ENCODE measurements at places on chromosomes 13 and 19.

GRCh38 chr13:35347679-35348205 is 128.7 kb downstream of the MAB21L1 start:
- no peak for DNase-seq

DNA sequence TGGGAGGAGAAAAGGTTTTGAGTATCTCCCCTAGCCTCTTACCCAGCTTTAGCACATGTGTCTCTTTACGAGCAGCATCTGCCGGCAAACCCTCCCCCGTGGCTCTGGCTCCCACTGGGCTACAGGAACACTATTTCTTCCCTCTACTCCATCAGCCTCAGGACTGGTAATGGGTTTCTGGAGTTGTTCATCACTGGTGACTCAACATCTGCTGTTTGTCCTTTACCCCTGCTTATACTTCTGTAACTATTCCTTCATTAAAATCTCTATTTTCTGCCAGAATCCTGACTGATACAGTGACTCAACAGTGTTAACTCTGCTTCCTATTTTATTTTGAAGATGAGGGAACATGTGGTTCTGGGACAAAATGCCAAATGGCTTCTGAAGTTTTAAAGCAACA is 437.3 kb upstream of the HTR2A start:
- no peak for DNase-seq

- no peak for DNase-seq
Observed at GRCh38 chr13:53920916-53921315, 892.3 kb downstream of the OLFM4 start.

- no peak for DNase-seq
Observed at GRCh38 chr19:1090731-1091543, 4.2 kb downstream of the POLR2E start.

- DNase-seq: no peak
Observed at GRCh38 chr13:49893591-49893990, 42.5 kb downstream of the SPRYD7 start.

GRCh38 chr19:58352760-58353671 is at the start of gene A1BG:
Gene A1BG, minus strand, starts transcription at chr19:58353492. Its CDS starts 55 bp downstream, at chr19:58353437.
- no peak for DNase-seq

GRCh38 chr13:64397701-64398100 is 2832.4 kb downstream of the PCDH9 start:
- DNase-seq: no peak

DNA sequence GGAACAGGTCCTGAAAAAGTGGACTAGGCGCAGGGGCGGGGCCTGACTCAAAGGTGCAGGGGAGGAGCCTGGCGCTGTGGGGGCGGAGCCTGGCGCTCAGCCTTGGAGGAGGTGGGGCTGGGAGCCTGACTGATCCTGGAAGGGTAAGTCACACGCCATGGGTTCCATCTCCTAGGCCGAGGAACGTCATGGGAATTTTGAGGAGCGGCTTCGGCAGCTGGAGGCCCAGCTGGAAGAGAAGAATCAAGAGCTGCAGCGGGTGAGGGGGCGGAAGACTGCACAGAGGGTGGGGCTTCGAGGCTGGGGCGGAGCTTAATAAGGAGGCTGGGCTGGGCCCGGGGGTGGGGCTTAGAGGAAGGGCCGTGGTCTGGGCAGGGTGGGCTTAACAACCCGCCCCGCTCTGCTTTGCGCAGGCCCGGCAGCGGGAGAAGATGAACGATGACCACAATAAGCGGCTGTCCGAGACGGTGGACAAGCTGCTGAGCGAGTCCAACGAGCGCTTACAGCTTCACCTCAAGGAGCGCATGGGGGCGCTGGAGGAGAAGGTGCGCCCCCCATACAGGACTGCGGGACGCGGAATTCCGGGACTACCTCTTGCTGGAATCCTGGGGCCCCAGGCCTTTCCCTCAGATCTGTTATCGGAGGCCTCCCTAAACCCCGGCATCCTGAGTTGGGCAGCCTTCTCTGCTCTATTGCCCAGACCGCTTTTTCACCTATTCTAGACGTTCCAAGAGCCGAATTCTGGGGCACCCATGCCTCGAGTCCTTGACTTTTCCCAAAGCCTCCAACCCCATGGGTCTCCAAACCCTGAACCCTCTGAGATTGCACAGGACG is 14.5 kb downstream of the PPFIA3 start:
- no peak for DNase-seq

DNA sequence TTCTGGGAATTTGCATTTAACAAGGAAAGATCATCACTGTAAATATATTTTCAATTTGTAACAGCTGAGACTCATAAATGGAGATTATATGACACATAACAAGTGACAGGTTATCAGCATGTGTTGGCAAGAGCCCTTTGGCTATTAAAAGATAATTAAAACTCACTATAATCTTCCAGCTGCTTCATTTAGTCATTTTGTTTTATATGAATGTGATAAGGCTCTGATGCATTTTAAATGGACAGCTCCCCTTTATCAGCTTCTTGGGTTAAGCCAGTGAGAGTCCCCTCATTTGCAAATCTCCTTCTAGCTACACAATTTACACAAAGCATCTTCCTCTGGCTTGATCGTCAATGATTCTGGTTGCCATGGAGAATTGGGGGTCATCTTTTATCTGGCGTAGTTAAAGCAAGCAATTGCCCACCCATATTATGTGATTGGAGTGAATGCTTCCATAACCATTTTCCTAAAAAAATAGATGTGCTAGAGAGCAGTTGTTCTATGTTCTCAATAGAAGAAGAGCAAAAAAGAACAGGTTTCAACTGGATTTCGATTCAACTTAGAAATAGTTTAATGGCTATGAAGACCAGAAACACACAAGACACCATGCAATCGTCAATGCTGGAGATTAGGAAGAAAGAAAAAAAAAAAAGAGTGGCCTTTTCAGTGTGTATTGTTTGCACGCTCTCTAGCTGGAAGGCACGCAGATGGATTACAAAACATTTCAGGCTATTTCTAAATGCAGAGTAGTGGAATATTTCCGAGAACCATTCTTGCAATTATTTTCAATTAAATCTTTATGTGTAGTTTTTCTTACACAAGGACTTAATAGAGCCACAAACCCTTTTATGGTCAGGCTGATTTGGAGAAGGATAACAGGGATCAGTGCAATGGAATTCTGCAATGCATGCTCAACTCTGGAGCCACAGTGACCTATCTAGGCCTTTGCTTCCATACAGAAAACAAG is 27.4 kb downstream of the STARD13 start:
- no peak for DNase-seq

DNA sequence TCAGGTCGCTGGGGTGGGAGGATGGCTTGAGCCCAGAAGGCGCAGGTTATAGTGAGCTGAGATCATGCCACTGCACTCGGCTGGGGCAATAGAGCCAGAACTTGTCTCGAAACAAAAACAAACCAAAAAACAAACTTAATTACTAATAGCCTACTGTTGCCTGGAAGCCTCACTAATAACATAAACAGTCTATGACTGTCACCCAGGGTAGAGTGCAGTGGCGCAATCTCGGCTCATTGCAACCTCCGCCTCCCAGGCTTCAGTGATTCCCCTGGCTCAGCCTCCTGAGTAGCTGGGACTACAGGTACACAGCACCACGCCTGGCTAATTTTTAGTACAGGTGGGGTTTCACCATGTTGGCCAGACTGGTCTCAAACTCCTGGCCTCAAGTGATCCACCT is 18.0 kb downstream of the CATSPERD start:
- no peak for DNase-seq

DNA sequence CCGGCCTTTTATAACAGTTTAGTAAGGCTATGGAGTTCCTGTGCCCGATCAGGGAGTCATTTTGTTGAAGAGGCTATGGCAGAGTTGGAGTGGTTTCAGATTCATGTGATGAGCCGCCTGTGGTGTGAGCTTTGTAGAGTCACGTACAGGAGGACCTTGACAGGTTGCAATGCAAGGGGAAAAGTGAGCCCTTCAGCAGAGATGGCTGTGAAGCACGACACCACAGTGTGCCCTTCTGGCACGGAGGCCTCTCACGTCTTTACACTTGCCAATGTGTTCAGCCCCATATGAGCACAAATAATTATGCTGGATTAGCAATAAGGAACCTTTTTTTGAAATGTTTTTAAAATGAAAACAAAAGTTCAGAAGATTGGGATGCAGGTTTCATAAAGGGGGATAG is 499.8 kb downstream of the LIG4 start:
- DNase-seq: no peak

DNA sequence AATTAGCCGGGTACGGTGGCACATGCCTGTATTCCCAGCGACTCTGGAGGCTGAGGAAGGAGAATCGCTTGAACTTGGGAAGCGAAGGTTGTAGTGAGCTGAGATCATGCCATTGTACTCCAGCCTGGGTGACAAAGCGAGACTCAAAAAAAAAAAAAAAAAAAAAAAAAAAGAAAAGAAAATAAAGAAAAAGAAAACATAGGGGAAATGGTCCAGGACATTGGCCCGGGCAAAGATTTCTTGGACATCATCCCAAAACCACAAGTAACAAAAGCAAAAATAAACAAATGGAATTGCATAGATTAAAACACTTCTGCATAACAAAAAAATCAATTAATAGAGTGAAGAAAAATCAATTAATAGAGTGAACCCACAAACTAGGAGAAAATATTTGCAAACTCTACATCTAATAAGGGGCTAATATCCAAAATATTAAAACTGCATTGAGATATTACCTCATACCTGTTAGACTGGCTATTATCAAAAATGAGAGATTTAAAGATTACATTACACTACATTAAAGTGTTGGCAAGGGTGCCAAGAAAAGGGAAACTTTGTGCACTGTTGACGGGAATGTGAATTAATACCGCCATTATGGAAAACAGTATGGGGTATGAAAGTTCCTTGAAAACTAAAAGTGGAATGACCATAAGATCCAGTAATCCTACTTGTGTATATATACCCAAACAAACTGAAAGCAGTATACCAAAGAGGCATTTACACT is 18.5 kb upstream of the ABCC4 start:
- no peak for DNase-seq

- DNase-seq: no peak
Observed at GRCh38 chr13:20414546-20415305, 110.9 kb downstream of the CRYL1 start.

DNA sequence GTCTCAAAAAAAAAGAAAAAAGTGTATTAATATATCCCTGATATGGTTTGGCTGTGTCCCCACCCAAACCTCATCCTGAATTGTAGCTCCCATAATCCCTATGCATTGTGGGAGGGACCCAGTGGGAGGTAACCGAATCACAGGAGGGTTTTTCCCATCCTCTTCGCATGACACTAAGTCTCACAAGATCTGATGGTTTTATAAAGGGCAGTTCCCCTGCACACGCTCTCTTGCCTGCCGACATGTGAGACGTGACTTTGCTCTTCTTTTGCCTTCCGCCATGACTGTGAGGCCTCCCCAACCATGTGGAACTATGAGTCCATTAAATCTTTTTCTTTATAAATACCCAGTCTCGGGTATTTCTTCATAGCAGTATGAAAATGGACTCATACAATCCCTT is 17.7 kb downstream of the STK24 start:
- no peak for DNase-seq

- DNase-seq: no peak
Observed at GRCh38 chr13:38902551-38902950, 88.1 kb downstream of the STOML3 start.

- no peak for DNase-seq
Observed at GRCh38 chr13:35704331-35704730, 227.8 kb upstream of the MAB21L1 start.

DNA sequence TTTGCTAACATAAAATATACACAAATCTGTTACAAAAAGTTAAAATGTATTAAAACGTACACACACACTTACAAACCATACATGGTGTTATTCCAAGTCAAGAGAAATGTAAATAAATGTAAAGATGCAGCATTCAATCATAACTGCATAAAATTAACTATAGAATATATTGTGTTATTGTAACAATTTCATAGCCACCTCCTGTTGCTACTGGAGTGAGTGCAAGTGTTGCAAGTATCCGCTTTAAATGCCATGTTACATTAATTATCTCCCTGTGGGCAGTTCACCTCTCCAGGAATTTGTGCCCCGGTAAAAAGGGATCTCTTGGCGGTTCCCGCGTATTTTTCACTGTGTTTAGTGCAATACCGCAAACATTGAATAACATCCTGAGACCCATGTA is 3.5 kb upstream of the INSR start:
- no peak for DNase-seq

GRCh38 chr13:98648686-98649085 is 71.8 kb upstream of the STK24 start:
- no peak for DNase-seq

- no peak for DNase-seq
Observed at GRCh38 chr13:99980824-99981734, 505 bp upstream of the ZIC2 start.

DNA sequence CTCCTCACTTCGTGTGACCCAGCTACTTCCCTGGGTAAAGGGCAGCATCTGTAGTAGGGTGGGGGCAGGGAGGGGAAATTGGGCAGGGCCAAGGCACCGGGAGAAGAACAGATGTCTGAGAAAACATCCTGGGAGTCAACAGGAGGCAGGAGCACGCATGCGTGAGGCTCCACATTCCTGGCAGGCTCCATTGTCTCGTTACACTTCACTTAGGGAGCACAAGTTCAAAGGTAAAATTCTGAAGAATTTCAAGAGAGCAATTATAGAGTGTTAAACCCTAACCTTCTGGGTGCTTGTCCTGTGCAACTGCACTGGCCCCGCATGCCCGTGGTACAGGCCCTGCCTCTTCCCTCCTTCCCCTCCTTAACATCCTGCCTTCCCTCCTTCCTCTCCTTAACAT is 79.6 kb upstream of the POMP start:
- DNase-seq: no peak

- no peak for DNase-seq
Observed at GRCh38 chr19:35843676-35844481, 8.4 kb downstream of the NPHS1 start.

DNA sequence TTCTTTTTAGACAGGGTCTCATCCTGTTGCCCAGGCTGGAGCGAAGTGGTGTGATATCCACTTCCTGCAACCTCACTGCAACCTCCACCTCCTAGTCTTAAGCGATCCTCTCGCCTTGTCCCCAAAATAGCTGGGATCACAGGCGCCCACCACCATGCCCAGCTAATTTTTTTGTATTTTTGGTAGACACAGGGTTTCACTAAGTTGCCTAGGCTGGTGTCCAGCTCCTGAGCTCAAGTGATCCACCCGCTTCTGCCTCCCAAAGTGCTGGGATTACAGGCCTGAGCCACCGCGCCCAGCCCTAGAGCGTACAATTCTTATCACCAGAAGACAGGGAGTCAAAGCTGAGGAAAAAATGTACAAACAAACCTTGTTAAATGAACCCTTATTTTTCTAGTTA is 4.5 kb upstream of the ELOF1 start:
- DNase-seq: no peak

GRCh38 chr19:40517248-40517647 is 50.4 kb downstream of the SPTBN4 start:
- no peak for DNase-seq

DNA sequence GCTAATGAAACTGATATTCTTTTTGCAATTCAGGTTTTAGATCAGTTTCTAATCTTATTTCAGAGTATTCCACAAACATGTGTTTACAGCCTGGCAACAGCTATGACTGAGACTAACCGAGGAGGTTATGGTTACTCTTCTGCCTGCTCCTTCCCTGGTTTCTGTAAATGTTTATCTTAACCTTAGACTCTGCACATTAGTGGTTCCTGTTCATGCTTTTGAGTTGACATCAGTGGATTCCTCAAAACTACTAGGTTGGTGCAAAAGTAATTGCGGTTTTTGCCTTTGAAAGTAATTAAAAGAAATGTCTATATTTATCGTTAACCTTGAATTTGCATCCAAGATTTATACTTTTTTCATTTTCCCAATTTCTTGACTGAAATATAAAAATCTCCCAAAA is 237.0 kb upstream of the TSHZ3 start:
- no peak for DNase-seq

Data from Kasumi-1 (cell line).